ENCODE measurements at places on chromosomes 16 and 17. TPM values are rescaled to one million over a fixed set of nuclear protein-coding genes. Genes with fewer than 3 reads are reported as not detected.

DNA sequence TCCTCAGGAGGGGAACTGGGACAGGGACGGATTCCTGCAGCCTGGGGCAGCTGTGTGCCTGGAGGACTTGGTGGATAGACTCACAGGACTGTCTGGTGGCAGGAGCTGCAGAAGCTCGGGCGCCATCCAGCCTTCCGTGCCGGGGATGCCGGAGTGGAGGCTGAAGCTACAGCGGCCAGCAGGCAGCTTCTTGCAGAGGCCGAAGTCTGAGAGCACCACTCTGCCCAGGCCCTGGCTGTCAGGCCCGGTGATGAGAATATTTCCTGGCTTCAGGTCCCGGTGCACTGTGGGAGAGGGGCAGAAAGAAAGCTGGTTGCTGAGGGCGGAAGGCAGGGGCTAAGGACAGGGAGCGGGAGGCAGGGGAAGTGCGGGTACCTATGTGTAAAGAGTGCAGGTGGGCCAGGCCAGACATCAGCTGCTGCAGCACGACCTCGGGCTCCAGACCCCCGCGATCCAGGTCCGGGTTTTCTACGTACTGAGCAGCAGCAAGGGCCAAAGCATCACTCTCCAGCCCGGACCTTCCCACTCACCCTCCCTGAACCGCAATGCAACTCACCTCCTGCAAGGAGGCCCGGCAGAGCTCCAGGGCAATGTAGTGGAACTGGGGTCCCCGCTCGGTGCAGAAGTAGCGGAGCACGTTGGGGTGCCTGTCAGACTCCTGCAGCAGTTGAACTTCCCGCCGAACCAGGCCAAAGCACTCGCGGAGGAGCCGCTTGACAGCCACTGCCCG is 16.1 kb downstream of the PLK1 start:
- DNase-seq = no peak

DNA sequence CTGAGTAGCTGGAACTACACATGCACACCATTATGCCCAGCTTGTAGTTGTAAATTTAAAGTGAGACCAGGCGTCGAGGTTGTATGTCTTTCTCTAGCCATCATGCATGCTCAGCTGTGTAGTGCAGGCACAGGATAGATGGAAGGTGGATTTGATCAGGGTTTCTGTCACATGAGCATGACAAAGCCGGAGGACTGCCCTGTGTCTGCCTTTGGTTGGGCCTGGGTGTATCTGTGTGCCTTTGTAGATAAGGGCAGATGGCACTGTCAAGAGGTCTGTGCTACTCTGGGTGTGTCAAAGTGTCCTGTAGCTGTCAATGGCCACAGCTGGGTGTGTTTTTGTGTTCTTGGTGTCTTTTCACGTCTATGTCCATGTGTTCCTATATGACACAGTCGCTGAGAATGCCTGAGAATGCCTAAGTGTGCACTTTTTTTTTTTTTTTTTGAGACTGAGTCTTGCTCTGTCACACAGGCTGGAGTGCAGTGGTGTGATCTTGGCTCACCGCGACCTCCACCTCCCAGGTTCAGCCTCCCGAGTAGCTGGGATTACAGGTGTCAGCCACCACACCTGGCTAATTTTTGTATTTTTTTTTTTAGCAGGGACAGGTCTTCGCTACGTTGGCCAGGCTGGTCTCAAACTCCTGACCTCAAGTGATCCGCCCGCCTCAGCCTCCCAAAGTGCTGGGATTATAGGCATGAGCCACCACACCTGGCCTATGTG is 4.1 kb upstream of the NAGS start:
- no peak for DNase-seq

DNA sequence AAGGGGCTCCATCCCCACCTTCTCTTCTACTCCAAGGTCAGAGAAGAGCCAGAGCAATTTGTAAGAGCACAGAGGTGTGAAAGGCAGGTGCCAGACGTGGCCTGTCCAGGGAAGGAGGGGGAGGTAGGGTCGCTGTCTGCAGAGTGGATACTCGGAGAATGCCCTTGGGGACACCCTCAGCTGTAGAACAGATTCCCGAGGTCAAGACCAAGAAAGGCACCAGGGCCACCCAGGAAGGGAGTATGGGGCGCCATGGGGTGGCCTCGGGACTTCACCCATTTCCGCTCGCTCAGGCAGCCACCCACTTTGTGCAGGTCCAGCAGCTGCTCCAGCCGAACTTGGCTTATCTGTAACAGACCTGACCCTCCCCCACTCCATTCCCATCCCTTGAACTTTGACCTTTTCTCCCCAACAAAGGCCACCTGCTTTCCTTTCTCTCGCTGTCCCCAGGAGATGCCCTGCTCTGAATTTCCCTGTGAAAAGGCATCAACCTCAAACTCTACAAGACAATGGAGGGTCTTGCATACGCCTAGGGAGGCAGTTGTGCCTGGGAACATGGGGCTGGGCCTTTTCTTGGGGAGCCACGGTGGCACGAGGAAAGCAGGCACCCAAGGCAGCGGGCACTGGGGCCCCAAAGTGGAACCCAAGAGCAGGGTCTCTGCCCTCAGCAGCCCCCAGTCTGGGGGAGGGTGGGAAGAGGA is 11.3 kb upstream of the AXIN2 start:
- DNase-seq = no peak

Gene ZP2
- total RNA-seq = not detected

- peak; percentile 5 for DNase-seq
These were observed 76.0 kb downstream of the METRNL start for GRCh38 chr17:83155128-83156121.

Gene FAM171A2
- total RNA-seq = 2.9 TPM

GRCh38 chr17:72614871-72615626 is 477.4 kb downstream of the SLC39A11 start:
- DNase-seq = peak; percentile 77

DNA sequence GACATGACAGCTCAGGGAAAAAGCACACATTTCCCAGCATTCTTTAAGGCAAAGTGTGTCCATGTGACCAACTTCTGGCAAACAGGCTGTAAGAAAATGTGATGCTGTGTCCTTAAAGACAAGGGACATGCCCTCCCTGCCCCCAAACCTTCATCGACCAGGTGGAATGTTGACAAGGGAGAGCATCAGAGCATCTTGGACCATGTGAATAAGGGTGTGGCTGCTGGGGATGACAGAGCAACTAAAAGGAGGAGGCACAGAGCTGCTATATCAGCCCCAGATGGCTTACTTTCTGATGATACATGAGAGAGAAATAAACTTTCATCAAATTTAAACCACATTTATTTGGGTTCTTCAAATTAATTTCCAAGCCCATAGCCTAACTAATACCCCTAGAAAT is 2.2 kb upstream of the ZNF23 start:
- no peak for DNase-seq

Gene PCTP
- 13.0 TPM for total RNA-seq

DNA sequence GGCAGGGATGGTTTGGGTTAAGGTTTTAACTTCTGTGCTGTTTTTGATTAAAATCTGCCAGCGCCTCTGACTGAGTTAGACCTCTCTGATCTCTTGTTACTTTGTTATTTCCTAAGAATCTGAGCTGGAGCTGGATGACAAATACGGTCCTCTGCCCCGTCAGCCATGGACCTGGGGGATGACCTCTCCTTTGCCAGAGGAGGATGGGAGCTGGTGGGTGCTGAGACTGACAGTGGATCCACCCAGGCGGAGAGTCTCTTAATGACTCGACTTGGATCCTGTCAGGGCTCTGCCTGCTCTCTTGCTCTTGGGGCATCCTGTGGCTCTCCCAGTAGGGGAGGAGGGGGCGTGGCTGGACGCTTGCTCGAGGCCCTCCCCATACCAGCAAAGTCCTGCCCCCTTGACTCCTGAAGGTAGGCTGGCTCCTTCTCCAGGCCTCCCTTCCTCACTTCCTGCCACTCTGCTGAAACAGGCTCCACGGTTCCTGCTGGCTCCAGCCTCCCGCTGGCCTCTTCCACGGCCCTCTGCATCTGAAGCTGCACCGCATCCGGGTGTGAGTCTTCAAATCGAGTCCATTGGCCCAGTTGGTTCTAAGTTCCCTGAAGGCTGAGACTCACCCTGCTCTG is 24.8 kb upstream of the MAP3K14 start:
- DNase-seq = peak; percentile 21

DNA sequence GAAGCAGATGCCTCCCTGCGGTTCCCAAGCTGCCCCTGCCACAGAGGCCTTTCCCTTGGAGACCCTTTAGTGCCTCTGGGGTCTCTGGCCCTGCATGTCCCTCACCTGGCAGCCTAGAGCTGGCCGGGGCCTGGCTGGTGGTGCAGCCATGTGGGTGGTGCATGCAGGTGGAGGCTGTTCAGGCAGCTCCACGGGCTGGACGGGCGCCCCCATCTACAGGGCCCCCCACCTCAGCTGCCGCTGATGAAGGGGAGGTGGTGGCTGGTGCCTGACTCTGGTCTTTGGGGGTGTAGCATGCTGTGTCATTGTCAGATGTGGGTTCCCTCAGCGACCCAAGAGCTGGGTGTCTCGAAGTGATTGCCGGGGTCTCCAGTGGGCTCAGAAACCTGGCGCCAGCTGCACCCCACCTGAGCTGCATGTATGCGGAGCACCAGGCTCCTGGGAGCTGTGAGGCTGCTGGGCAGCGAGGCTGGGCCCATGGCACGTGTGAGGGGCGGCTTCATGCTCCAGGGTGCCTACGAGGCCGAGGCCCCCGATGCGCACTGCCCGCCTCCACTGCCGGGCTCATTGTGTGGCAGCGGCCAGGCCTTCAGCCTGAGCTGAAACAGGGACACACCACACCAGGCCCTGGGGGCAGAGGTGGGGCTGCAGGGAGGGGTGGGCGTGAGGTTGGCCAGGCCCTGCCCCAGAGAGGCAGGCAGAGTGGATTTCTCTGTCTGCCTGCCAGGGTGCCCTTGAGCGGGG is 57.0 kb downstream of the BAIAP2 start:
- DNase-seq = no peak

GRCh38 chr17:60577147-60577915 is 22.7 kb upstream of the PPM1D start:
- DNase-seq = peak; percentile 30

Gene TBC1D3K
- not detected for total RNA-seq

- DNase-seq = no peak
These were observed 101.6 kb upstream of the TOB1 start for GRCh38 chr17:50967795-50968194.

Gene NPIPB8
- 0.52 TPM for total RNA-seq

Gene KIF1C
- total RNA-seq = 54.4 TPM

GRCh38 chr16:57610611-57611010 is 17.8 kb upstream of the ADGRG1 start:
- DNase-seq = peak; percentile 2

DNA sequence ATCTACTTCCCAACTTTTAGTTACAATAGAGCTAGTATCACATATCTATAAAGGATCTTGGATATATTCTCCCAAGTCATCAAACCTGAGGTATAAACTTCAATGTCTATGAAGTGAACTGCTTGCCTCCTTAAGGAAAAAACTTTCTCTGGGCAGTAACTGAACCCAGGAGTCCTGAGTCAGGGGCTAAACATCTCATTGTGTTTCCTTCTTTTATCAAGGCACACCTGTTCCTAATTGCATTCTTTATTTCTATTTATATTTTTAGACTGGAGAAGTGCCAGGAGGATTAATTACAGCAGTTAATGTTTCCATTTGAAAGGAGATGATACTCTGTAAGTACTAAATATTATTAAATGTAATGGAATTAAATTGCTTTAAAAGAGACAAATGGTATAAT is 98.6 kb downstream of the CDH8 start:
- DNase-seq = no peak

Gene ATF7IP2
- 15.8 TPM for total RNA-seq

DNA sequence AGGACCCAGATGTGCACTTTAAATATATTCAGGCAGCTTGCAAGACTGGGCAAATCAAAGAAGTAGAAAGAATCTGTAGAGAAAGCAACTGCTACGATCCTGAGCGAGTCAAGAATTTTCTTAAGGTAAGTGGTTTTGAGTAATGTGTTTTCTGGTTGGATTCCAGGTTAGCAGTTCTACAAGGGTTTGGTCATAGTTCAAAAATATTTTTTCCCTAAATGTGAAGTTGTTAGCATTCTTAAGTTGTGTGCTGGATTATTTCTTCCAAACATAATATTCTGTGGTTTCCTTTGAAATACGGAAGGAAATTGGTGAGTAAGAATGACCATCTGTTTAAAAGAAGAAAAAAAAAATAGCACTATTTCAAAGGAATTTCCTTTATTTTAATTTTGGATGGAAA is 38.4 kb downstream of the PTRH2 start:
- DNase-seq = no peak

DNA sequence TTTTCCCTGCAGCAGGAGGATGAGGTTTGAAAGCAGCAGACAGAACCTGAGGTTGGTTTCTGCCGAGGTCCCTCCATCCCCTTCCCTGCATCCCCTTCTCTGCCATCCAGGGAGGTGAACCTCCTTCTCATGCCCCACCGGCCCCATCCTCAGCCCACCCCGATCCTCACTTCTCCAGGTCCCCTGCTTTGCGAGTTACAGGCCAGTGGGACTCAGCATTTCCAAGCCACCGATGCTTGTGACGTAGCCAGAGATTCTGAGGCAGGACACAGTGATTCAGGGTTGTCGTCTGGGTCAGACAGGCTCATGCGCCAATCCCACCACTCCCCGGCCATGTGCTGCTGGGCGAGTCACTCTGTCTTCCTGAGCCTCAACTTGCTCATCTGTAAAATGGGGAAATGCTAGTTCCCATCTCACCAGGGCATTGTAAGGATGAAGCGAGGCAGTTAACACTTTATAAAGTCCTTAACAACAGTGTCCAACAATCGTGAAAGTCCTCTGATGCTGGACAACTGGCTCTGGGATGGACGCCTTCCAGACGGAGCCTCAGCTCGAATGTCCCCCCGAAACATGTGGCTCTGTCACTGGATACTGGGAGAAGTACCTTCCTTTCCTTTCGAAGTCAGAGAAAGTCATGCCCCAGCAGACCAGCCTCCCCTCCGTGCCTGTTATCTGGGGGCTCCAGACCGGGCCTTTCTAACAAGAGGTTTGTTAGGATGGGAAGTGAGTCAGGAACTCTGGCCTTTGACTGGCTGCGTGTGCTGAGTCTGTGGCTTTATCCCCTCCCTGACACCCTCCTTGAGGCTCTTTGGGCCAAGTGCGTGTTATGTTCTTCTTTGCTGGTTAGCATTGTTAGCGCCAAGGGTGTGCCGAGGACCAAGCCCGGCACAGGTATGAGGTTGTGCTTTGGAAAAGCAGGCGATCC is 21.9 kb downstream of the SEC14L5 start:
- DNase-seq = no peak

DNA sequence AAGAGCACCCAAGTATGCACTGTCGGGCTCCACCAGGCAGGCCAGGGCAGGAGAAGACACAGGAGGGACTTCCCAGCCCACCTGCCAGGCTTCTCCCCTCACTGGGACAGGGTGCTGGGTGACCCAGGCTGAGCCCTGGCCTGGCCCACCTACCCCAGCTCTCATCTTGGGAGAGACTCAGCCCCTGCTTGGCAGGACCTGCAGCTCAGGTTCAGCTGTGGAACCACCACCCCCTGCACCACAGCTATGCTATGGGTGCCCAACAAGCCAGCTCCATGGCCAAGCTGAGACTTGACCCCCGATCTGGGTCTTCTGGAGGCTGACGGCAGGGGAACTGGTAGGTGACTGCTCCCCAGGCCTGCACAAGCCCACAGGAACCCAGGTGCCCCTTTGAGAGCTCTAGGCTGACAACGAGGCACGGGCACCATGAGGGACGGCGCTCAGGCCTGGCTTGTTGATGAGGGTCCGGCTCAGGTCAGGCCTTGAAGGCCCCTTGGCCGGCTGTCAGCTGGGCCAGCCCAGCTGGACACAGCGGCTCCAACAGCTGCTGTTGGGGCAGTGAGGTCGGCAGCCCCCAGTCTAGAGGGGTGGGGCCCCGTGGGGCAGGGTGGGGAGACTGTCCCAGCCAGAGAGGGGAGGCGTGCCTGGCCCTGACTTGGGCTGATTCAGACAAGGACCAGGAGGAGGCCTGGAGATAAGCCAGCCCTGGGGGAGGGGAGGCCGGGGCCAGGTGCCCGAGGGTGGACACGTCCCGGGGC is 4.6 kb downstream of the RPUSD1 start:
- DNase-seq = peak; percentile 43

GRCh38 chr16:35148748-35149147 is 1689.3 kb downstream of the TP53TG3F start:
- DNase-seq = no peak

Gene CTF1
- total RNA-seq = 1.0 TPM

Gene CNTD1
- not detected for total RNA-seq
